ENCODE measurements at places on chromosomes 16 and 17.

GRCh38 chr17:73588891-73589290, 55.4 kb downstream of the SDK2 start:
- DNase-seq: peak; percentile 30

GRCh38 chr16:85136213-85136701, 24.0 kb upstream of the CIBAR2 start:
- DNase-seq: no peak

GRCh38 chr16:26454102-26454501, 612.6 kb upstream of the C16orf82 start:
- DNase-seq: no peak

DNA sequence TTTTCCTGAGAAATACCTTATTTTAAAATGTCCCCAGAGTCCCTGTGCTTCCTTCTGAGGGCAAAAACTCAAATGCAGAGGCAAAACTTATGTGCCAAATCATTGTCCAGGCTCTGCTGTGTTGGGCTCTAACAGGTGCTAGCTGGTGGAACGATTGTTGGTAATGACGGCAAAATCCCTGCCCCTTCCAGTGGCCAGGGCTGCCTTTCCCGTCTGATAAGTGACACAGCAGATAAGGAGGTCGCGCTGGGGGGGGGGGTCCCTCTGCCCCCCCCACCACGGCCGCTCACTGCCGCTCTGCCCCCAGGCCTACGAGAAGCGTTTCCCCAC, 29.1 kb downstream of the SEC14L5 start:
- DNase-seq: no peak

DNA sequence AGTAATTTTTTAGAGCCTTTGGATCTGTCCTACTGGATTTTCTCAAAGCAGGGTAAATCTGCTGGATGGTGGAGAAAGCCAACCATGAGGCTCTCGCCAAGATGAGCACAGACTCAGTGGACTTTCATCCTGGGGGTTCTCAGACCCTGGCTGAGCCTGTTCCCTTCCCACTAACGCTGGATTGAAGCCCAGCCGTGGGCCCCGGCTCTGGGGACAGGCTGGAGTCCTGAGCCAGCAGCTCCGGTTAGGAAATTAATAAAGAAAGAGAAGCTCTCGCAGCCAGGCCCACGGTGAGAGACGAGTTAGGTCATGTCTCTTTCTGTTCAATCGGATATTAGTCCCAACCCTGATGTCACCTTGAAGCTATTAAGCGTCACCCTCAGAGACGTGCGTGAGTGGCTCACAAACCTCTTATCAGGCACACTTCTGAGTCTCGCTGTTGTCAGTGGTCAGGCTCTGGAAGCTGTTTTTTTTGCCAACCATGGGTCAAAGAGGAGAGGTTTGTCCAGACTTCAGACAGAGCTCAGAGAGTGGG, 27.1 kb downstream of the MEOX1 start:
- no peak for DNase-seq

- DNase-seq: peak; percentile 81
Observed at GRCh38 chr16:30052671-30053372, 12.7 kb upstream of the ALDOA start.

DNA sequence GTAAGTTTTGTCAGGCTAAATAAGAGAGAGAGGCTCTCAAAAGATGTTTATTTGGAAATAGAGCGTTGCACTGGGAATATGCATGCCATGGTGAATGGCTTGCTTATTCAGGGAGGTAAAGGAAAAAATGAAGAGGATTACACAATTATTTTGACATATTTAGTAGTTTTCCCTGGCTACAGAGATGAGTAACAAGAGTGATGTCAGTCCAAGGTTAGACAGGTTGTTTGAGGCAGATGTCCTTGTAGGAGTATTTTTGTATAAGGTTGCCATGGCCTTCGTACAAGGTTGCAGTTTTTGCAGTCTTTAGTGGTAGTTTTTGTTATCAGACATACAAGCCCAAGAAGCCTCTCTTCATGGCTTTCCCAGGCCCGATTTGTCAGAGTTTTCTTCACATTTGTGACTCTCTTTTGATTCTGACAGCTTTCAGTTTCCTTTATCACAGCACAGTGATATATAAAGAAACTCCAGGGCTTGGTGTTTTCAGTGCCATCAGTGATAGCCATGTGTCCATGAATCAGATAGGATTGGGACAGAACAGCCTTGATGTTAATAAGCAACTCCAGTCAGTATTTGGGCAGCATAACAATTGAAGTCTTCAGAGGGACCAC, 18.7 kb upstream of the LGALS9 start:
- no peak for DNase-seq

GRCh38 chr17:72219824-72220493, 99.1 kb downstream of the SOX9 start:
- DNase-seq: no peak

GRCh38 chr17:35051579-35052240, 11.8 kb downstream of the RFFL start:
- DNase-seq: no peak

DNA sequence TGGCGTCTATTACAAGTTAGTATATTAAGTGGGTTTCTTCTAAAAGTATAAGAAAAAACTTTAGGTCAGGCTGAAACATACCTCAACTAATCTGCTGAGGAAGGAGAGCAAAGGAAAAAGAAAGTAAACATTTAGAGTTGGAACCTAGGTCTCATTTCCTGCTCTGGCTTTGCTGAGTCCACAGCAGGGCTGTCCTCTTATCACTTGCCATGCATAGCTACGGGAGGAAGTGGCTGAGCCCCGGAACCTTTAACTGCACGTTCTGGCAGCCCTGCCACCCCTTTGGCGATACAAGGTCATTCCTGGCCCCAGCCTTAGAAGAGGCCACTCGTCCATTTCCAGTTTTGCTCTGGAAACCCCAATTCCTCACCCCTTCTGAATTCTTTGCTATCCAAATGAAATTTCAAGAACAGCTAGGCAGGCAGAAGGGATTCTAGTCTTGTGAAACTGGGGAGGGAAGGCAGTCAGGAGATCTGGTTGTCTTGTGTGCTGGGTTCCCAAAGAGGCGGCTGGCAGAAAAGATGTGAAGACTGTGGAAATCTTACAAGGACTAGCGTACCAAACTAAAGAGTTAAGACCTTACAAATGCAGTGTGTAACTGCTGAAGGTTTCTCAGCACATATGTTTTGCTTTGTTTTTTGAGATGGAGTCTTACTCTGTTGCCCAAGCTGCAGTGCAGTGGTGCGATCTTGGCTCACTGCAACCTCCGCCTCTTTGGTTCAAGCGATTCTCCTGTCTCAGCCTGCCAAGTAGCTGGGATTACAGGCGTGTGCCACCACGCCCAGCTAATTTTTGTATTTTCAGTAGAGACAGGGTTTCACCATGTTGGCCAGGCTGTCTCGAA, 19.1 kb downstream of the WIPI1 start:
- DNase-seq: no peak

- no peak for DNase-seq
Observed at GRCh38 chr17:79788989-79789942, 7.6 kb downstream of the CBX8 start.

DNA sequence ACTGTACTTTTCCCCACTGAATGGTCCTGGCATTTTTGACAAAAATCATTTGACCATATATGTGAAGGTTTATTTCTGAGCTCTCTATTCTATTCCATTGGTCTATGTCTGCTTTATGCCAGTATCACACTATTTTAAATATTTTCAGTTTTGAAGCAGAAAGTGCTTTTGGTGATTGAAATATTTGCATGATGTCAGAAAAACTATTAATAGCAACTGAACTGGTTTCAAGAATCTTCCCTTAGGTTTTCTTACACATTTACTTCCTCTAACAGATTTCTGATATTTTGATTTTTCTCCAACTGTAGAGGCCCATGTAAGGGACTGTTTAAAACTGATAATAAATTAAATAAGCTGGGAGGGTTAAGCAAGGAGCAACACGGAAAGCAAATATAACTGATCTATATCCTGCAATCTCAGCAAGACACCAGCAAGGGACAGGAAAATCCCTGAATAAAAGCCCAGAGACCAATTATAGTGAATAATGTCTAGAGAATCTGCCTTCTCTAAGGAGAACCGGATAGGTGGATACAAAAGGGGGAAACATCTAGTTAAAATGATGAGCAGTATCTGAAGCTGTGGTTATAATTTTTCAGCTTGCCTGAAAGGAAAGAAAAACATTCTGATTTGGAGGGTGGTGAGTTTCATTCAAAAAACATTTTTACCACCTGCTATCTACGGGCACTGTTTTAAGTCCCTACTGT, 80.9 kb upstream of the STAC2 start:
- DNase-seq: no peak

GRCh38 chr17:35257208-35257659, 14.4 kb downstream of the SLFN5 start:
- peak; percentile 65 for DNase-seq

DNA sequence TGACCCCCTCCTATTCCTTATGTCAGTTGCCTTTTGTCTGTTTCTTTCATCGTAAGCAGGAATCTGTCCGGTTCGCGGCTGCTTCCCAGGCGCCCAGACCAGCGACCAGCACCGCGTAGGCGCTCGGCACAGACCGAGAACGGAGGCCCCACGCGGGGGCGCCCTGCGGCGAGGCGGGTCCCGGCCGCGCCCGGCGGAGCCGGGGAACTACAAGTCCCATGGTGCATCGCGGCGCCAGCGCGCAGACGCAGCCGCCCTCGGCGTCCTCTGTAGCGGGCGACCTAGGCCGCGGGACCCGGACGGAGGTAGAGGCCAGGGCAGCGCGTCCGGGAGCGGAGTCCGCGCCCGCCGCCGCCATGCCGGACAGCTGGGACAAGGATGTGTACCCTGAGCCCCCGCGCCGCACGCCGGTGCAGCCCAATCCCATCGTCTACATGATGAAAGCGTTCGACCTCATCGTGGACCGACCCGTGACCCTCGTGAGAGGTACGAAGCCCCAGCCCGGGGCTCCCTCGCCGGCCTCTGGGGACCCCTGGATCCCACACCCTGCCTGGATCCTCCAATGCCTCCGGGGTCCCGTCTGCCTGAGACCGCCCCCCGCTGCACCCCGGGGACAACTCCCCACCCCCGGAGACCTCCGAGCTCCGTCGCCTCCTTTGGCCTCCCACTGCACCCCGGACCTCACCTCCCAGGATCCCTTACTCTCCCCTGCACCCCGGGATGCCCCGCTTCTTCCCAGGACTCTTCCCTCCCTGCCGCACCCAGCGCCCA, at the start of gene NDUFB10:
TSS of gene NDUFB10 (plus strand) at position 270 of the 771 bp plus-strand sequence. CDS start at position 357, 87 bp downstream.
- DNase-seq: peak; percentile 68

- DNase-seq: no peak
Observed at GRCh38 chr16:50696126-50696525, 2.7 kb downstream of the NOD2 start.

GRCh38 chr16:1073566-1074378, 1.2 kb downstream of the SSTR5 start:
- no peak for DNase-seq

DNA sequence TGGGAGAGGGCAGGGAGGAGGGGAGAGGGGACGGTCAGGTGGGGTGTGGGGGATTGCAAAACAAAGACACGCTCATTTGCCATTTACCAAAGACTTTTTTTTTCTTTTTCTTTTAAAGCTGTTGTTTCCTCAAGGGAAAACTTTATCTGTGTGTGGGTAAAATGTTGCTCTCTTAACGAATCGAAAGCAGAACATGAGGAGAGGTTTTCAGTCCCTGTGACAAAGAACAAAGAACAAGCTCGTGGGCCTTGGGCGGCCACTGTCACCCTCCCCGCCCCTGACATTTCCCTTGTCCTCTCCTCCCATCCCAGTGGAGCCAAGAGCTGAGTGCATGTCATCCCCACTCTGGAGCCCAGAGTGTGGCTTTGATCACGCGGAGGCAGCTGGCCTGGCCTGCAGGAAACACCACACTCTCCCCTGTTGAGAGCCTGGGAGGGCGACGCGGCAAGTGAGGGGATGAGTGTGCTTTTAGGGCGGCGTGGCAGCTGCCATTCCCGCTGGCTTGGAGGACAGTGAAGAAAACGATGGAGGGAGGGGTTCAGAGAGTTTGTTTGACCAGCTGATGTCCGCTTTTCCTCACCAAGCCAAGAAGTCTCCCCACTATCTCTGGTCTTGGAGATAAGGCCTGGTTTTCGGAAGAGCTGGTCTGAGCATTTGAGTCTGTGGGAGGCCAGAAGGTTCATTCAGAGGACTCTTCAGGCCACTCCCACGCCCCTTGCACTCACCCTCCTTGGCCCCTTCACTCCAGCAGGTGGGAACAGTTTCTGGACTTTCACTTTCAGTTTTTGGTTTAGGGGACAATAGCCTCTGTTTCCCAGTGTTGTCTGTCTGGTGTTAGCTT, 11.4 kb downstream of the CCR7 start:
- peak; percentile 39 for DNase-seq

DNA sequence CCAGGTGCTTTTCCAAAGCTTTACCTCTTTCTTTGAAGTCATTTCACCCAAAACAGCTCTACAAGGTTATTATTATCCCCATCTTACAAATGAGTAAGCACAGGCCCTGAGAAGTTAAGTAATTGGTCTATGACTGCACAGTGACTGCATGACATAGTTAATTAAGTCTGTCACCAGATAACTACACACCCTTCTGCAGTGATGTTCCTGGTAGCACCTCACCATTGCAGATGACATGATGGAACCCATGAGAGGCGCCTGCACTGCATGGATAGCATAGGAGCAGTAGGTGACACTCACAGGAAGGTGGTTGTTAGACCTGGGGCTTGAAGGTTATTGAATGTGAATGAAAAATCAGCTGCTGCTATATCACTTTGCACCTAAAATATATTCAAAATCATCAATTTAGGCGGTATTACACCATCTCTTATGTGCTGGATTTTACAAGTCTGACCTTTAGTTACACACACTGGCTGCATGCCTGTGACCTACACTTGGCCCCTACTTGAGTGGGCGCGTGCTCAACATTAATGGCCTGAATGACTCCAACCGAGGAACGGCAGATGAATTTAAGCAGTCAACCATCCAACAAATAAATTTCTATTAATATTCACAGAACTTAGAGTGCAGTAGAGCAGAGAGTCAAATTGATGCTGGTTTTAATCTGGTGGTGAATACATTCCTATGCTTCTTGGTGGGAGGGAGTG, 239.6 kb downstream of the CDH11 start:
- no peak for DNase-seq

DNA sequence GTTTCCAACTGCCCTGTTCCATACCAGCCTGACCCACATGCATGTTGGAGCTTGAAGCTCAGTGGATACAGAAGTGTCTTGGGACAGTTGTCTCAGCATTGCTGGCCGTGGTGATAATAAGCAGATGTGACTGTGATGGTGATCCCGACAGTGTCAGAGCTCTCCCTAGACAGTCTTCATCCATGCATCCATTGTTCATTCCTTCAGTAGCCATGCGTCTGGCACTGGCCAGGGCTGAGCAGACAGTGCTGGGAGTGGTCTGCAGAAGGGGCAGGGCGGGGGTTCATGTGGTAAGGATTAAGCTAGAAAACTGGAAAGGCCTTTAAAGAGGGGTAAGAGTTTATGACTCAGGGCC, 68.1 kb downstream of the GNAO1 start:
- no peak for DNase-seq

Data from NCI-H2107 (cell line).